ENCODE measurements at places on chromosomes 1 and 21.
A peak's percentile ranks its signal among the peaks of the same experiment; 100 is the strongest.

DNA sequence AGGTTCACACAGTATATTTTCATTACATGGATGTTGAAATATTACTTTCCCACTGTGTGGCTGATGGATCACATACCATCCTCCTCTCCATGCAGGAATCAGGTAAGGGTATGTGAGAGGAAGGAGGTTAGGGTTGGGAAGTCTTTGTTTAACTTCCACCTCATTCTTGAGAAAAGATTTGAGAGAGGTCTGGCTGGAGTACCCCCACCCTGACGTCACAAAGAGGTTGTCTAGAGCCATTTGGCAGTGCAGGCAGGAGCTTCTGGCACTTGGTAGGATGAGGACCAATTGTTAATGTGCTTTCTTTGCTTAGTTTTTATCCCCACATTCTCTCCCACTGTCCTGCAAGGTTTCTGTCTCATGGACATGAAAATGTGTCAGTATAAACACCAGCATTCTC, 356.6 kb downstream of the DSCAM start:
- no peak for DNase-seq

- DNase-seq = no peak
Observed at GRCh38 chr1:155064832-155065429, 1.4 kb downstream of the EFNA4 start.

- DNase-seq = no peak
Observed at GRCh38 chr1:165463978-165464377, 19.1 kb upstream of the RXRG start.

GRCh38 chr1:183783342-183783741, 21.6 kb upstream of the RGL1 start:
- no peak for DNase-seq

- no peak for DNase-seq
Observed at GRCh38 chr1:68918563-68918962, 421.7 kb upstream of the DEPDC1 start.

- no peak for DNase-seq
Observed at GRCh38 chr1:145828367-145829026, 4.5 kb downstream of the POLR3C start.

GRCh38 chr1:210754878-210755665, 378.9 kb downstream of the KCNH1 start:
- no peak for DNase-seq

DNA sequence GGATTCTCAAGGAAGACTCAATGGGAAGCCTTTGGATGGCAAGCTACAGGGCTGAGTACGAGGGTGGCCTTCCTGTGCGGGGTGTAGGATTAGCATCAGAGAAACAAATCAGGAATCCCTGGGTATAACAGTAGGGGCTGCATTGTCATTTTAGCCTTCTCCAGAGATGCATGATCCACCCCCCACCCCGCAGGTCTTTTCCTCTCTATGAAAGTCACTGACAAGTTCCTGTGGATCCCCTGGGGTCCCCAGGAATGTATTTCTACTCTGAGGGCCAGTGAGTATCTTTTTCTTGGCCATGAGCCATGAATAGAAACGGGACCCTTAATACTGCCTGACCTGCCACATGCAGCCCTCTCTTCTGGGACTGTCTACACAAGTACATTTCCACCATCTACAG, 473.0 kb upstream of the VAMP3 start:
- no peak for DNase-seq

- DNase-seq = no peak
Observed at GRCh38 chr1:25205786-25206185, 26.5 kb downstream of the SYF2 start.

DNA sequence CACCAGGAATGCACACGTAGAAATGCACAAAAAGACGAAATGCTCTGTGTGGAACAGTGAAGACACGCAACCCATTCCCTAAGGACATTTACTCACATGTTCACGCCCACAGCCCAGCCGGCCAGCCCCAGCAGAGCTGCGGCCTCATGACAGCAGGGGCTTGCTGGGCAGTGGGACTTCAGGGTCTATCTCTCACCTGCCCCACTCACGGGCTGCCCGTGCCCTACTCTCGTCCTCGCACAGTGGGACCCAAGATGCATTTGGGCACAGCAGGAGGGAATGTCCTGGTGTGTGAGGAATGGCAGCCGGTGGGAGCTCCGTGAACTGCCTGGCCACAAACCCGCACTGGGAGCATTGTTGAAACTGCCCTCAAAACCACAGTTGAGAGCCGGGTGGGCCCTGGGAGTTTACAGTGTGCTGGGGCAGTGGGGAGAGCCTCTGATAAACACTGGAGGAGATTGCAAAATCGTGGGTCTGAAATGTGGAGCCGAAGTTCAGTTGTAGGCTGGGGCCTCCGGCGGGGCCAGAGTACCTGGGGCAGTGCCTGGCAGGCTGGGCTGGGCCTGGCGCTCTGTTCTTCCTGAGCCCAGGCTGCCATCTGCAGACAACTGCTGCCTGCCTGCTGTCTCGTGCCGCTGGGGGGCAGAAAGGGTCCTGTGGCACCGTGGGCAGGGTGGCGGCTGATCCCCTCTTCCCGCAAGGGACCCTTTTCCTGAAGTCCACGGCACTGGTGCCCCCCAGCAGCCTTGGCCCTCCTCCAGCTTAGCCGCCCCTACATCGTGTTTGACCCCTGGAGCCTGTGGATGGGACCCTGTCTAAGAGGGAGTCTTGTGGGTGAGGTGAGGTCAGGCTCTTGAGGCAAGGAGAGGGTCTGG, 20.7 kb upstream of the POFUT2 start:
- DNase-seq = no peak

DNA sequence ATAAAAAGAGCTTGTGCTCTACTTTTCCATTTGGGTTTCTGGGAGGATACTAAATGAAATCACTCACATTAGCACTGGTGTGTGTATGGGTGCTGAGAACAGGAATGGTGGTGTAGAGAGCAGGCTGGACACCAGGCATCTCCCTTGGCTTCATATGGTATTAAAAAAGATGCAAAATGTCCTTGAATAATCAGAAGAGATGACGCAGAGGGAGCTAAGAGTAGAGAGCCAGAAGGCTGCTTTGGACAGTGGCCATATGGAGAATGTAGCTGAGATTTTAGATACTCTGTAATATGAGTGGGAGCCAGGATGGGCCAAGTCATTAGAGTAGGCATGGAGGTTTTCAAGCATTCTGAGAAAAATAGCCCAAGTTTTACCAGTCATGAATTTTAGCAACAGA, 112.3 kb upstream of the ZRANB2 start:
- no peak for DNase-seq

DNA sequence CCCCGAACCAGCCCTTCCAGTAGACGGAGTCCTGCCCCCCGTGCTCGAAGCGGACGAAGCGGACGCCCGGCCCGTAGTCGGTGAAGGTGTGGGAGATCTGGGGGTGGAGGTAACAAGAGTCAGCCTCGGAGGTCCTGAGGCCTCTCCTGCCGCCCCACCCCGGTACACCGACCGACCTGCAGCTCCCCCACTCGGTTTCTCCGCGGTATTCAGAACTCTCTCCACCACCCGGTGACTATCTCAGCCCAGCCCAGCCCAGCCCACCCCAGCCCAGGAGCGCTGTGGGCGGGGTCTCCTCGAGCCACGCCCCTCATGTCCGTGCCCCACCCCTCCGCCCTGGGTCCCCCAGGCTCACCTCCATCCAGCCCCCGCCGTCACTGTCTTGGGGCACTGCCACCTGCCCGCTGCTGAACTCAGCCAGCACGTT, 5.5 kb downstream of the FBXO2 start:
- DNase-seq = peak; percentile 43

DNA sequence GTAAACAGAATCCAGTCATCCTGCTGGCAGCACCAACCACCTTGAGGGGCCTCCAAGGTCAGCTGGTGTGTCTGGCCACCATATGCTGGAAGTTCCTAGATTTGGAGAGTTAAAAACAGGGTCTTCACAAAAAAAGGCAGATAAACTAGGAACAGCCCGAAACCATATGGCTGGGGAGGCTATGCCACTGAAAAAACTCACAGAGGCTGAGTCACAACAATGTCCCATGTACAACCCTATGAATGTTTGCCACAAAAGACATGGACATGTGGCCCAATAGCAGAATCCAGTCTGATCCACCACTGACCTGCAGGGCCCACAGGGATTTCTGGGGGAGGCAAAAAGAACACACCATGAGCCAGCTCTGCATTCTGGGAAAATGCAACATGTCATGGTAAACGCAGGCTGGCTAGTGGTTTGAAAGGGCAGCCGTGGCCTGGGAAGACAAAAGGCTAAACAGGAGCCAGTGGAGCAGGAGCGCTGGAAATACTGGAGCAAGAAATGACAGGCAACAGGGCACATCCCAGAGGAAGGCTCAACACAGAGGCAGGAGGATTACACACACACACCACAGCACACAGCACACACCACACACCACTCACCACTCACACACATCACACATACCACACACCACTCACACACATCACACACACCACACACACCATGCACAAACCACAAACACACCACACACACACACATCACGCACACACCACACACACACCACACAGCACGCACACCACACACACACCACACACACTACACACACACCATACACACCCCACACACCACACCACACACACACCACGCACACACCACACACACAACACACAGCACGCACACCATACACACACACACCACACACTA, 55.4 kb downstream of the HSF2BP start:
- no peak for DNase-seq

DNA sequence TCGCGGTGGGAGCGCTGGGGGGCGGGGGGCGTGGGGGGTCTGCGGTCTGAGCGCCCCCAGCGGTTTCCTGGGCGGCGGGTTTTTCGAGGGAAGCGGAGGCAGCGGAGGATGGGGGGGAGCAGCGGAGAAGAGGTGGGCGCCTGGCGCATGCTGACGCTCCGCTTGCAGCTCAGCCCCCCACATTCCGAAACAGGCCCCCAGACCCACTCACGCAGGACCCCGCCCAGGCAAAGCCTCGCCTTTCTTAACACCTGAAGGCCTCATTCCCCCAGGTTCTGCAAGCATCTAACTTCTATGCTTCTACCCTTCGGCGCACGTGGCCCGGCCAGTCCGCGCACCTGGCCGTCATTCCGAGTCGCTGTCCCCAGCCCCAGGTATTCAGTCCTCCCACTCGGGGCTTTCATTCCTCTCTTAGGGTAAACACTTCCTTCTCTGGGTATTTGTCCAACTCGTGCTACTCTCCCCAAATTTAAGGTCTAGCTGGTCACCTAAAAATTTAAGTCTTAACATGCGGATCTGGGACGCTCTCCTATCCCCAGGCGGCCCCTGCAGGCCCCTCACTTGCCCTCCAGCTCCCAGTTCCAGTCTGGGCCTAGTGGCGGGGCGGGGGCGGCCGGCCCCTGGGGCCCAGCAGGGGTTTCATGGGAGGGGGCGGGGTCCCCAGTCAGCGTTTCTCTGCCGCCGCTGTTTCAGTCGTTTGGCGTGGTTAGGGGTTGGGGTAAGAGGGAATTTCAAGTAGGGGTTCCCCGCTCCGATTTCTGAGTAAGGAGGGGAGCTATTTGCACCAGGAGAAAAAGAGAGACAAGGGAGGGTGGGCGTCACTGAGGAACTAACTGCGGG, 2.8 kb upstream of the ZBTB7B start:
- DNase-seq = peak; percentile 43

DNA sequence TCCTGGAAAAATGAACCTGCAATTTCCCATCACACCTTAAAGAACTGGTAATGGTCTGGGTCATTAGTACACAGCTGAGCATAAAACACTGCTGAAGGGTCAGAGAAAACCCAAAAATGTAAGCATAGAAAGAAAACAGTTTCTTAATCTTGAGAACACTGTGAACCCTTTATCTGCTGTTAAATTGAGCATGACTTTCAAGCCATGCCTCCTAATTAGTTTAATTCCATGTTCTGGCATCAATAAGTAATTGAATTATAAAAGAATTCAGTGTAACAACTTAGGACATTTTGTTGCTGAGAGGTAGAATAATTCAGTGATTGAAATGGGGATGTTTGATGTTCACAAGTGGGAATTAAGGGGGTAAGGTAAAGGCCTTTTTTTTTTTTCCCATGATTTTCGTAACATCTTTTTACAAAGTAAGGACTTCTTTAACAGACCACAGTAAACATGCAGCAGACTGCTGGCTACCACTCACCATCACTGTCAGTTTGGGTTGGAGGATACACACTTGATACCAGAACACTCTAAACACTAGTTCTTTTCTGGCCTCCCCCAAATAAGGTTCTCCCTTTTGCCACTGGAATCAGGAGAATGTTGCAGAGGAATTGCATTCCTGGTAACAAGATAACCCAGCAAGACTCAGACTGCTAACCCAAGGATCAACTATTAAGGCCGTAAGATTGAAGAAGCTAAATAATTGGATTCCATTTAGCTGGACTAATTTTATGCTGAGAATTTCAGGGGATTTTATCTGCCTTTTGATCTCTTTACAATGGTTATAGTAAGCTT, 3.0 kb downstream of the RWDD3 start:
- DNase-seq = no peak

DNA sequence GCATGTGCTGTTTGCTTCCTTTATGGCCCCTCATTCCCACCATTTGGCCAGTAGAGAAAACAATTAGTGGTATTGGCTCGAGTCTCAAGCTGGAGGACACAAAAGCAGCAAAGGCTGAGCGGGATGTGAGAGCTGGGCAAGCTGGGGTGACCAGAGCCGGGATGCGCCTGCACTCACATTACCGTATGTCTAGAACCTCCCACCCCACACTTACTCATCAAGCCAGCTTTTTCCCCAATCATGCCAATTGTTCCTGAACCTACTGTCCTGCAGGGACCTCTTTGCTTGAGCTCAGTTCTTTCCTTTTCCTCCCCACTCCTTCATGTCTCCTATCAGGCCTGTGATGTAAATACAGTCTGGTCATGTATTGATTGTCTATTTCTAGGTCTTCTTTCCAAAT, 45.9 kb downstream of the KIRREL1 start:
- DNase-seq = no peak

GRCh38 chr1:205443585-205444299, 12.1 kb downstream of the BLACAT1 start:
- no peak for DNase-seq

DNA sequence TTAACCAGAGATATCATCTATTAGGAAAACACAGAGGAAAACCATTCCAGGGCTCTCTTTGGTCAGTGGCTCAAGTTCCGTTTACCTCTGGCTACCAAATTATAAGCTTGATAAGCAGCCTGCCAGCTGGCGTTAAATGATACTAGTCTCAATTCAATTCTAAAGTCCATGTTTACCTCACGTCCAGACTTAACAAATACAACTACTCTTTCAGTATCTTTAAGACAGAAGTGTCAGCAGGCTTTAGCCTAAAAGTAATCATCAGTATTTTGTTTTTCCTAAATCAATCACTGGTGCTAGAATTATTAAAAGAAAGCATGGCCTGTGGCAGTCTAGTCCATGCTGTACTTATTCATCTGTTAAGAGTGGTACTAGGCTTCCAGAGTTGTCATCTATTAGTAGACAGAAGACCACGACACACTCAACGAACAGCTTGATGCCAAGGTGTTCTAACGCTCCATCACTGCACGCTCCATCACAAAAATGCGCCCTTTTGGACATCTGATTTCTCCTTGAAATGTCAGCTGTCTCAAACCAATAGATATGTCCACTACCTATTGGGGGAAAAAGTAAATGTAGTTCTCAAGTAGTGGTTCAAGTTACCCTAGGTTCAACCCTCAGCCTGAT, 1.5 kb downstream of the IVNS1ABP start:
- no peak for DNase-seq

- no peak for DNase-seq
Observed at GRCh38 chr1:156832434-156832833, 15.8 kb upstream of the SH2D2A start.
